Activated CD4-positive, alpha-beta T cell treated with anti-CD3 and anti-CD28 coated beads, Interleukin-2, amount 10 ng/mL, durations not matched to agents 7 days and 5 days (primary cell): ENCODE measurements at places on chromosomes 3 and 15.

DNA sequence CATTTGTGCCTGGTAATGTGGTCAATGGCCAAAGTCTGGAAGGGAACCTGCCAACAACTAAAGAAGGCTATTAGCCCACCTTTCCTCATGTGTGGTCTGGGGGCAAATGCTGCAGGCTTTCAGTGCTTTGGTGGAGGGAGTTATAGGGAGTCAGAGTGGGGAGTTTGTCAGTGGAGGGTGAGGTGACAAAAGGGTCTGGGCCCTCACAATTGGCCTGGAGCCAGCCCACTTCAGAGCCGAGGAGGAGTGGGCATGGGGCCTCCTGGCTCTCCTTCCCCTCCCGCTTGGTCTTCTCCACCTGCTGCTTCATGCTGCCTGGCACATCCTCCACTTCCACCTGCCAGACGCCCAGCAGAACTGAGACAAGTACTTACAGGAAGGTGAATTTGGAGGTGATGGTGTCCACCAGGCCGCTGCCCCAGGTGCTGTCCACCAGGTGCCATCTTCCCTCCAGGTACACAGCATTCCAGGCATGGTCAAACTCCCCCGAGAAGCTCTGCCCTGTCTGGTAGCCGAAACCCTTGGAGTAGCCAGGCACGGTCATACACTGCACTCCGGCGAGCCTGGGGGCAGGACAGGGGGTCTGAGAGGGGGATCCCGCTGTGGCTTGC lies 40.9 kb downstream of the KY start:
- no peak for DNase-seq

- DNase-seq, result no peak
Measured at GRCh38 chr15:58146749-58147148, 8.6 kb downstream of the AQP9 start.

GRCh38 chr3:124351430-124352148 lies 359.7 kb upstream of the ROPN1 start:
- peak; percentile 7 for DNase-seq

DNA sequence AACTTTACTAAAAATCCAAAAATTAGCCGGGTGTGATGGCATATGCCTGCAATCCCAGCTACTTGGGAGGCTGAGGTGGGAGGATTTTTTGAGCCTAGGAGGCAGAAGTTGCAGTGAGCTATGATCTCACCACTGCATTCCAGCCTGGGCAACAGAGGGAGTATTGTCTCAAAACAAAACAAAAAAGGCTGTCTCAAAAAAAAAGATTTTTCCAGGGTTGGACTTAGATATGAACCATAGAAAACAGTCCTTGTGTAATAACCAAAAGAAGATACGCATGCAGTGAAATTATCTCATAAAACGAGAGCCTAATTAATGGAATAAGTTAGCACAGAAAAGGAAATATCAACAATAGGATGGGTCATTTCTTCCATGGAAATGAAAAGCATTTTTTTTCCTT lies 320.4 kb upstream of the RASGRP1 start:
- no peak for DNase-seq

DNA sequence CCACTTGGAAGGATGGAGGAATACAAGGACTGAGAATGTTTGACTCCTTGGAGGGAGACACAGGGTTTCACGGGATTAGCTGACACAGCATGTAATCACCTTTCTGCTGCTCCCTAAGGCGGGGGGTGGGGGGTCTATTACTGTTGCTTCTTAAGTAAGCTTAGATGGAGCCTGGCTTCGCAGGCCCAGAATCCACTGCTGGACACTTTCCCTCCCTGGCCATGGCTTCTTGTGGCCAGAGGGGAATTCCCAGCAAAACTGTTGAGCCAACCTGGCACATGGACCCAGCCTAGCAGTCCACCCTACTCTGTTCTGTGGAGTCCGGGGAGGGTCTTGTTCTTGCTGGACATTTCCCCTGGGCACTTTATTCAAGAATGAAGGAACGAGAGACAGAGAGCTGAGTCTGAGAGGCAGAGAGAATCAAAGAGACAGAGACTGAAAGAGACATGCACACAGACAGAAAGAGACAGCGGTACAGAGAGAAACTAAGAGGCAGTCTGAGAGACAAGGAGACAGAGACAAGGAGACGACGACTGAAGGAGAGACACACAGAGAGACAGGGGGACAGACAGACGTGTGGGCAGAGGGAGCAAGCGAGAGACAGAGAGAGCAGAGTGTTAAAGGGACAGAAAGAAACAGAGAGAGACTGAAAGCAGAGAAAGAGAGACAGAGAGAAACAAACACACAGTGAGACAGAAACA lies 55.6 kb upstream of the DLG1 start:
- no peak for DNase-seq

GRCh38 chr3:100210772-100211135 lies 50.0 kb upstream of the TBC1D23 start:
- peak; percentile 6 for DNase-seq

DNA sequence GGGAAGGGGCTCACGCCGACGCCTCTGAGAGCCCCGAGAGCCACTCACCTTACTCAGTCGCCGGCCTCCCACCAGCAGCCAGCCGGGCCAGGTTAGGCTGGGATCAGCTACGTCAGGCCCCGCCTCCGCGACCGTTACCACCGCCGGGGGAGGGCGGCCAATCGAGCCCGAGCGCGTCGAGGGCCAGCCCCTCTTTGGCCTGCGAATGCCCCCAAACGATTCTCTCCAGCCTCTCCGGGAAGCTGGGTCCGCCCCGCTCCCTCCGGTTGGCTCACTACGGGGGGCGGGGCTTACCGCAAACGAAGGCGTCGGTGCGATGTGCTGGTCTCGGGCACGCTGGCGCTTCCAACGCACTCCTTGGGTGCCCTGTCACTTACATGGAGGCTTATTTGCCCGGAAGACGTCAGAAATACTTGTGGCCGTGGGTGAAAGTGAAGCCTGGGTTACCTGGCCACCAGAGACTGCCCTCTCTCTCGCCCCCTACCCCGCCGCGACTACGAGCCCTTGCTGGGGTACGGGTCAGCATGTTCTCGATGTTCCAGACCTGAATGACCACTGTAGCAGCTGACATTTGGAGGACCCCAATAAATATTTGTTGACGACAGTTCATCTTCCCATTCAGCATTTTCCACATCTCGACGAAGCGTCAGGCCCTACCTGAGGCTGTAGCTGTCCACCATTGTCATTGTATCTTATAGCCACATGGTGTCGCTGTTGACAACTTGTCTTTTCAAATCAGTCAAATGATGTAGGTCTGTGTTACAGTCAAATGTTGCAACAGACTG lies at the start of gene CEP70:
TSS of gene CEP70 (minus strand) at position 111 of the 785 bp plus-strand sequence. CDS start 21,333 bp downstream, outside the sequence.
- DNase-seq, result peak; percentile 91

DNA sequence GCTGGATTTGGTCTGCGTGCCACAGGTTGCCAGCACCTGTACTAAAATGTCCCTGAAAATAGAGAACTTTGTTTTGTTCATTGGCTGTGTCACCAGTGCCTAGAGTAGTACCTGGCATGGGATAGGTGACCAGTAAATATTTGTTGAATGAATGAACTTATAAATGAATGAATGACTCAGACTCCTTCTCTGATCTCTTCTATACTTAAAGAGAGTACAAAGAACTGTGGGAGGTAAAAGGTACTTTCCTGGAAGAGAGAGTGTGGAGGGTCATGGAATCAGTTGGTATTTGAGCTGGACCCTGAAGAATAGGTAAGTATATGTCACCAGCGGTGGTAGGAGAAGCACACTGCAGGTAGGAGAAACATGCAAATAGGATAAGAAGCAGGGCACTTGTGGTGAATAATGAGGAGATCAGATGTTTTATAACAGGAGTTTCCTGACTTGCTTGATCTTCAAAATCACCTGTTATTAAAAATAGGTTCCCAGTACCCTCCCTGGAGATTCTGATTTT lies 149.4 kb downstream of the LPP start:
- DNase-seq, result no peak

DNA sequence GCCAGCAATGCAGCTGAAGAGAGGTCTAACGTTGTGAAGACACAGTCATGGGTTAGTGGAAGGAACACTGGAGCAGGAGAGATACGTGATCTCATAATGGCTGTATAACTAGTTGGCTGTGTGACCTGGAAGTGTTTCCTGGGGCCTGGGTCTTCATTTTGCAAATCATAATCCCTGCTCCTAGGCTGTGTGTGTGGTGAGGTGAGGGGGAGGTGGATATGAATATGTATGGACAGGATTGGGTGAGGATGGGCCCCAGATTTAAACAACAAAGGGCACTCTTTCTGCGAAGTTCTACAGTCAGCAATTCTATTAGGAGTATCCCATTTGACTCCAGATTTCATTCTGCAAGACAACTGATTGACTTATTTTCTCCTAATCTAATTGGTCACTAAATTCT lies 41.3 kb downstream of the ANKRD28 start:
- DNase-seq, result no peak
